M059J (cell line): ENCODE measurements at places on chromosomes 2 and 18.
A peak's percentile ranks its signal among the peaks of the same experiment; 100 is the strongest.

- no peak for DNase-seq
These were observed 242.9 kb upstream of the ID2 start for GRCh38 chr2:8438996-8439395.

GRCh38 chr2:30737326-30737610 lies 70.0 kb downstream of the CAPN13 start:
- DNase-seq = no peak

DNA sequence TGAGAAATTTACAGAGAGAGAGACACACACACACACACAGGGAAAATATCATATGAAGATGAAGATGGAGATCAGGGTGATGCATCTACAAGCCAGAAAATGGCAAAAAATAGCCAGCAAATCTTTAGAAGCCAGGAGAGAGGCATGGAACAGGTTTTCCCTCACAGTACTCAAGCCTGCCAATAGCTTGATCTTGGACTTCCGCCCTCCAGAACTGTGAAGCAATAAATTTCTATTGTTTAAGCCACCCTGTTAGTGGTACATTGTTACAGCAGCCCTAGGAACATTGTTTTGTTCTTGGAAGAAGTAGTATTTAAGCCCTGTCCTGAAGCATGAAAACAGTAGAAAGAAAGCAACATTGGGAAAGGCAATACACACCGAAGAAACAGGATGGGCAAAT lies 292.0 kb upstream of the LRP1B start:
- DNase-seq = no peak

DNA sequence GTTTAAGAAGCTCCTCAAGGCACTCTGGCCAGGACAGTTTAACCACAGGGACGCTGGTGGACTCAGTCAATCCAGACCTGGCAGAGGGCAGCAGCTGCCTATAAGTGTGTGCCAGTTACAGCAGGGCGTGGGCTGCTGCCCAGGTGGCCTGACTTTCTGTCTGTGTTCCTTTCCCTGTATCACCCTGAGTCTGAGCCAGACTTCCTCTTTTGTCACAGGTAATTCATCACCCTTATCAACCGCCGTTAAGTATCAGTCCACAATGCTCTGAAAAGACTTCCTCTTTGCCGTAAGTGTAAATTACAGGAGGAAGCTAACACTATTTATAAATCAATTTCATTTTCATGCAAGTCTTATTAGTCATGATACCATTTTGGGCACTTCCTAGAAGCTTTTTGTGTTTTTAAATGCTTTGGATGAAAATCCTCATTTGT lies 7.0 kb downstream of the LPIN1 start:
- DNase-seq = peak; percentile 9

DNA sequence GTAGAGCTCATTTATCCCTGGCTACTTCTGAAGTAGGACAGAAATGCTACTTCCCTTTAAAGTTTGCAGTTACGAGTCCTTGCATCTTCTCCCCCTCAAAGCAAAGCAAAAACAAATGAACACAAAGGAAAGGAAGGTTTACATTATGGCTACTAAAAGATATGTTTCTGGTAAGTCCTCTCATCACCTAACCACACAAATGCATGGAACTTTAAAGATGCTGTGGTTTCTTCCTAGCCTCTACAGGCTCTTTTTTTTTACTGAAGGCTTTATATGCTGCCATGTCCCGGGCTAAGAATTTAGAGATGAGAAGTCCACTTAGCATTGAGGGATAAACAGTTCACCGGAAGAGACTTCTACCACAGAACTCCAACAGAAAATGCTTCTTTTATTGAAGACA lies 291.2 kb downstream of the SS18 start:
- no peak for DNase-seq

DNA sequence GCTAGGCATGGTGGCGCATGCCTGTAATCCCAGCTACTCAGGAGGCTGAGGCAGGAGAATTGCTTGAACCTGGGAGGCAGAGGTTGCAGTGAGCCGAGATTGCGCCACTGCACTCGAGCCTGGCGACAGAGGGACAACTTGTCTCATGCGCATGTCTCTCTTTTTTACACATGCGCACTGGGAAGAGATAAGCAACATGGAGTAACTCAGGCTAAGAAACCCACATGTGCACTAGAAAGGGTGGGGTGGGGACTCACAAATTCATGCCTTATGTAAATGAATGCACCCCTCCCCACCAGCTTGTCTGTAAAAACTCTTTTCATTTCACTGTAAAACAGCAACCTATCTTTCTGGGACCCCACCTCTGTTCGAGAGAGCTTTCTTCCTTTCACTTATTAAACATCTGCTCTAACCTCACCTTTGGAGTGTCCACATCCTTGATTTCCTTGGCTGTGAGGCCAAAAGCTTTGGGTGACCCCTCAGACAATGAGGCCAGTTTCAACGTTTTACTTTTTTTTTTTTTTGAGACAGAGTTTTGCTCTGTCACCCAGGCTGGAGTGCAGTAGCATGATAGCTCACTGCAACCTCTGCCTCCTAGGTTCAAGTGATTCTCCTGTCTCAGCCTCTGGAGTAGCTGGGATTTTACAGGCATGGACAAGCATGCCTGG lies 91.6 kb upstream of the RMP24 start:
- no peak for DNase-seq

- DNase-seq = no peak
These were observed 170.6 kb downstream of the DNAH6 start for GRCh38 chr2:84686783-84687476.

GRCh38 chr18:13503836-13504235 lies 222.5 kb downstream of the FAM210A start:
- no peak for DNase-seq

- DNase-seq = no peak
These were observed 70.3 kb downstream of the TMEM237 start for GRCh38 chr2:201572846-201573508.

DNA sequence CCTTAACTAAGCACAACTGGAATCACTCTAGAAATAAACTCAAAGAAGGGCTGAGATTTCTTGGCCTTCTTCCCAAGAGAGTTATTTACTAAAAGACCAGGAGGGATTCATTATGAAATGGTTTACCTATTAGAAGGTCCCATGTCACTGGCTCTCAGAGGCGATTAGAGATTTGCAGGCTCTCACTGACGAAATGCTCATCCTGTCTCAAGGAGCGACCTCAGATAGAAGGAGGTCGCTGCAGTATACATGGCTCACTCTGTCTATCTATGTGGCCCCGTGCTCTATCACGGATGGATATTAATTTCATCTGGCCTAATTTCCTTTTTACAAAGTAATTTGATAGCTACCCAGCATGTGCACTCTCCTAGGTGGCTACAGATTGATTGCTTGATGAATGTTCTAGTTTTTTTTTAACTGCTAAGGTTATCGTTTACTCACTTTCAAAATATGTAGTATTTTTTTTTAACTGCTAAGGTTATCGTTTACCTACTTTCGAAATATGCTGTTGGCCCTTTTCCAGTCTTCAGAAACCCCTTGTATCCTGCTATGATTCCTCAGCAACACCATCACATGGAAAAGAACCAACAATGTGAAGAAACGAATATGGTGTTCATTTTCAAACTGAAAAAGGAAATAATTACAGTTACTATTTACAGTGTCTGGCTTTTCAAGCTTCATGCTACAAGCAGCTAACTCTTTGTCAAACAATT lies 9.1 kb downstream of the SMIM21 start:
- DNase-seq = no peak

DNA sequence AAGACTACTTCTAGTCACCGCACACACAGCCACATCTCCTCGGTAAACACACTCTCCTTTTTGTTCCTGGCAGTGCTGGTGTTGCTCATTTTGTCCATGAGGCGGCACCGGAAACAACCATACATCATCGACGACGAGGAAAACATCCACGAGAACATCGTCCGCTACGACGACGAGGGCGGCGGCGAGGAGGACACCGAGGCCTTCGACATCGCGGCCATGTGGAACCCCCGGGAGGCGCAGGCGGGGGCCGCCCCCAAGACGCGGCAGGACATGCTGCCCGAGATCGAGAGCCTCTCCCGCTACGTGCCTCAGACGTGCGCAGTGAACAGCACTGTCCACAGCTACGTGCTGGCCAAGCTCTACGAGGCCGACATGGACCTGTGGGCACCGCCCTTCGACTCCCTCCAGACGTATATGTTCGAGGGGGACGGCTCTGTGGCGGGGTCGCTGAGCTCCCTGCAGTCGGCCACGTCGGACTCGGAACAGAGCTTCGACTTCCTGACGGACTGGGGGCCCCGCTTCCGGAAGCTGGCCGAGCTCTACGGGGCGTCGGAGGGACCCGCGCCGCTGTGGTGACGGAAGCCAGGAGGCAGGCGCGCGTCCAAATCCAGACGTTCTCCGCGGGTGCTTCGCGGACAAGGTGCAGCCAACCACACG lies 221.0 kb downstream of the CDH20 start:
- DNase-seq = no peak

DNA sequence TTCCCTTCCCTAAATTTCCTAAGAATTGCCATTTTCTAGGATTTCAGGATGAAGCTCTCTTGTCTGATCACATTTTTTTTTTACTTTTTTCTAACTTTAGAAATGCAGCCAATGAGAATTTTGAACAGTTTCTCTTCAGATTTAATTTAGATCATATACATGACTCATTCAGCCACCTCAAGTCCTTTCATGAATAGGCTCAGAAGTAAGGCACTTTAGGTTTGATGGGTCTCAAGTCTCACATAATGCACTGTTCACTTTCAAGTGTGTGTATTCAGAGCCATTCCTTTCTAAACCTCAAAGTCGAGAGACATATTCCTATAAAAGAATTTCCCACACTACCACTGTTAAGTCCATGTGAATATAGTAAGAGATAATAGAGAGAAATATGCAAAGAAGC lies 614.1 kb upstream of the VRK2 start:
- DNase-seq = no peak

- no peak for DNase-seq
These were observed 65.2 kb downstream of the CIB4 start for GRCh38 chr2:26575836-26576564.

GRCh38 chr2:60453301-60453700 lies 100.2 kb downstream of the BCL11A start:
- DNase-seq = no peak

DNA sequence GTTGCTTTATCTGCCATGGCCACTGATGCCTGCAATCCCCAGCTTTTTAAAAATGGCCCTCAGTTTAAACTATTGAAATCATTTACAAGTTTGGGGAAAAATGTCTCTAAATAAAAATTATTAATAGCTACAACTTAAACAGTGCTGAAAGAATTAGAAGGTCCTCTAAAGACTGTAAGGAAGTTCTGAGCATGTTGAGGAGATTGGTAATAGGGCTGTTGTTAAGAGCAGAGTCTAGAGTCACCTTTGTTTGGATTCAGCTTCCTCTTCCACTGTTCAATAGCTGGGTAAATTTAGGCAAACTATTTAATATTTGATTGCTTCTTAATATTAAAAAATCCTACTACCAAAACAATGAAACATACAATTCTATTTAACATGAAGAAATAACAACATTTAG lies 1127.1 kb upstream of the DDX18 start:
- DNase-seq = no peak

- no peak for DNase-seq
These were observed 199.2 kb downstream of the RAD51AP2 start for GRCh38 chr2:17319090-17319489.

DNA sequence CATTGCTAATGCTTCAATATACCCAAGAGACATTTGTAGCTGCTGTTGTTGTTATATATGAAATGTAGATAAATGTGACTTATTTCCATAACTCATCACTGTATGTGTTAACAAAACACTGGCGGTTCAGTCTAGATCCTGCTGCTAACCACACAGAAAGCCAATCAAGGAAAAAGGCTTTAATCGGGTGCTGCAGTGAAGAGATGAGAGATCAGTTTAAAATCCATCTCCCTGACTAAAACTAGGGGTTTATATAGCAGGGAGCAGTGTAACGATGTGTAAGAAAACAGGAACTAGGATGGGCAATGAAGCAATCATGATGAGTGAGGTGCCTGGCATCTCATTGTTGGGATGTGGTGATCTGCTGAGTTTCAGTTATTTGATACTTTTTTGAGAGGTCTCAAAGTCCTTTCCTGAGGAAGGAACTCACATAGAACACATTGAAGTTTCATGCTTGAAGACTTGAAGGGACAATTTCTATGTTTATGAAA lies 677.7 kb upstream of the CDH7 start:
- DNase-seq = no peak

- no peak for DNase-seq
These were observed 150.5 kb downstream of the VAPA start for GRCh38 chr18:10064267-10064666.

GRCh38 chr2:222271854-222272253 lies 26.9 kb downstream of the PAX3 start:
- no peak for DNase-seq

- DNase-seq = peak; percentile 88
These were observed 71.3 kb upstream of the TXNDC2 start for GRCh38 chr18:9814431-9814830.

DNA sequence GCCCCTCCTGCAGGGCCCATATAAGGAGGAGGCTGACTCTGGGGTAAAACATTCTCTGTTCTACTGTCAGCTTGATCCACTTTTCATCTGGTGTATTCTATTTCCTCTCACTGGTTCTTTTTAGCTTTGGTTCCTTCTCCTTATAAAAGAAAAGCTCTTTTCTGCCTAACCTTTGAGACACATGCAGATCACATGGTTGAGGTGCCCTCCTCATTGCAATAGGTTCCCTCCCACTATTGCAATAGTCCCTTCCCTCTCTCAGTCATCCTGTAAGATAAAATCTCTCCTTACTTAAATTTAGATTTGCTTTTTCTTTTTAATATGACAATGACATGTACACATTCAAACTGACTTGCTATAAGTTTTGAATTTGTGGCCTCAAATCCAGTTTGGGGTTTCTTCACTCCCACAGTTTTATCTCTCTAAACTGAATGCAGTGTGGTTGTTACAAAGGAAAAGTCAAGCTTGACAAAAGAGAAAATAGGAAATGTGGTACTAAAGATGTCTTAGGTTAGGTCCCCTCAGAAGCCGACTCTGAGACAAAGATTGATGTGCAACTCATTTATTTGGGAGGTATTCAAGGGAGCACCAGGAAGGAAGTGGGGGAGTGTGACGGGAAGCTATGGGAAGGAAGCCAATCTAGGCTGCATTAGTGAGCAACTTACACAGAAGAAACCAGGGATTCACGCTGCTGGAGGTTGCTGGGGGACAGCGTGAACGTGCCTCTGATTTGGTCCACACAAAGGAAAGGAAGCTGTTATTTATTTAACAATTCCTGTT lies 127.6 kb upstream of the LINC00305 start:
- DNase-seq = no peak

GRCh38 chr2:25228848-25229278 lies 60.5 kb upstream of the POMC start:
- DNase-seq = peak; percentile 71

GRCh38 chr2:212811921-212812320 lies 273.3 kb upstream of the ERBB4 start:
- DNase-seq = peak; percentile 14

DNA sequence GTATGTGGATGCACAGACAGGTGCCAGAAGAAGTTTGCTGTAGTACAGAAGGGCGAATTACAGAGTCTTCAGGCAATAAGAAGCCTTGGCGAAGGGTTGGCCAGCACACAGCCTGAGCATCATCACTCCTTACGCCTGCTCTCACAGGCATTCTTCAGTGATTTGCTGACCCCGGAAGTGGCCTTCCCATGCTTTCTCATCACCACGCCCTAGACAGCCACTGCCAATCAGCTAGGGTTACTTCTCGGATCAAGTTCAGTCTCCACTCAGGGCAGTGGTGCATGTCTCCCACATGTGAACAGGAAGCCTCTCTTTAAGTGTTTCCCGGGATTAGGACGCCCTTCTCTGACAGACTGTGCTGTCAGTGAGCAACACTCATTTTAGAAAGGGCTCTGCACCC lies 81.8 kb downstream of the C1QL2 start:
- DNase-seq = peak; percentile 1
